Thoracic aorta (tissue), 2 donors: ENCODE measurements at places on chromosomes 6 and 20.

DNA sequence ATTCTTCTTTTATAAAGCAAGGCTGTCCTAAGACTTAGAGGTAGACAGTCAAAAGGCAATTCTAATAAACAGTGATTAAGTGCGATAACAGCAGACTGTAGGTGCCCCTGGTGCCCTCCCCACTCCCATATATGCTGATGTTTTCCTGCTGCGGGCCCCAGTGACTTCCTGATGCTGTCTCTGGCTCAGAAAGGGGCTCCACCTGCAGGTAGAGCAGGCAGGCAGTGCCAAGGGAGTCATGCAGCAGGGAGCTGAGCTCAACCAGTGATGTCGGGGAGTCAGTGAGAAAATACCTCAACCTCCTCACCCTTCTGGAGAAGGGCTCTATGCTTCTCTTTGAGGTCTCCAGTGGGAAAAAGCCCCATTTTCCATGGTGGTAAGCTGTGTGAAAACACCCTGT lies 126.7 kb upstream of the SSTR4 start:
- no peak for DNase-seq

DNA sequence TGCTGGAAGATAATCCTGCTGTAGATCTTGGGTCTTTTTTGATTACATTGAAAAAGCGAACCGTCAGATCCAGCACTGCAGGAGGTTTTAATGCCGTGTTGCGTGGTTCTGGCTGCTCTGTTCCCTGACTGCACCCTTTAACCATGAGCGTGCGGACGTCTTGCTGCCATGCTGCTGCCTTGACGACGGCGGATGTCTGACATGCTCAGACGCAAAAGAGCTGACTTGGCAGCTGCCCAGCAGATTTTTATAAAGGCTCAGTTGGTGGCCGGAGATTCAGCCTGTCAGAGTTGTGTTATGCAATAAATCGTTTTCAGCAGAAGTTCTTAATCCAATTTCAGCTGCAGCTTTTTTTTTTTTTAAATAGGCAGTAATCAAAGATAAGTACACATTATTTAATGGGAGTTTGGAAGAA lies 119.4 kb downstream of the JARID2 start:
- peak; percentile 18 for DNase-seq

- DNase-seq, result no peak
Measured at GRCh38 chr6:56525974-56526789, 116.5 kb downstream of the DST start.

- no peak for DNase-seq
Measured at GRCh38 chr6:17556014-17556413, 44.1 kb upstream of the FAM8A1 start.

DNA sequence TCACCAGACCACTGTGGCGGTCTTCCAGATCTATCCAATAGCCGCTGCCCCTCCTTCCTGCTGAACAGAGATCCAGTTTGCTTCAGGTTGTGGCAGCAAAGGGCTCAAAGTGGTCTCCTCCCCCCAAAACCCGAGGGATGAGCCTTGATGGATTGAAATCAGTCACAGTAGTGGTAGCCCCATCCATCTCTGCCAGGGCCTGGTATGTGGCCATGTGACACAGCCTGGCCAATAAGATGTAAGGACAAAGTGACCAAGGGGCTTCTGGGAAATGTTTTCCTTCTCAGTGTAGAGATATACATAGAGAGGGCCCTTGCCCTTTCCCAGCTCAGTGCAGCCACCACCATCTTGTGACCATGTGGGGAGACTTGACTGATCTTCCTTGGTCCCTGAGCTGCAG lies 4.1 kb upstream of the ARMC2 start:
- no peak for DNase-seq

GRCh38 chr20:23029324-23029723 lies 5.8 kb upstream of the SSTR4 start:
- DNase-seq, result no peak

- no peak for DNase-seq
Measured at GRCh38 chr20:11332381-11332780, 585.3 kb upstream of the BTBD3 start.

GRCh38 chr6:82603871-82604270 lies 240.3 kb downstream of the TPBG start:
- DNase-seq, result no peak

GRCh38 chr6:43942011-43942442 lies 172.0 kb downstream of the VEGFA start:
- no peak for DNase-seq

DNA sequence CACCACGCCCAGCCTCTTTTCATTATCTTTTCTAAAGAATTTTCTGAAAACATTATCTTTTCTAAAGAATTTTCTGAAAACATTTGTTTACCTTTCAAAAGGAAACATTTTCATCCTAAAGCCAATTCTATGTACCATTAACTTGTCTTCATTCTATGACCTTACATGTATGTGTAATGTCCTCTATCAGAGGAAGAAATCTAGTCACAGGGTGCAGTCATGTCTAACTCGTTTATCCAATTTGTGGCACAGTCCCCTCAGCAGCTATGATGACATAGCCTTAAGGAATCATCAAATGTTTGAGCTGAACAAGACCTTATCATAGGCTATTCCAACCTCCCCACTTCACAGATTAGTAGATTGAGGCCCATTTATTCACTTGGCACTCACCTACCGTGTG lies 21.5 kb upstream of the SPTLC3 start:
- no peak for DNase-seq

GRCh38 chr6:159608961-159609651 lies 83.9 kb downstream of the SOD2 start:
- DNase-seq, result no peak

GRCh38 chr6:89862698-89863097 lies 31.6 kb upstream of the GJA10 start:
- no peak for DNase-seq

- no peak for DNase-seq
Measured at GRCh38 chr6:124200661-124201060, 397.0 kb downstream of the NKAIN2 start.

GRCh38 chr20:46400828-46401477 lies 5.5 kb downstream of the ELMO2 start:
- DNase-seq, result no peak

DNA sequence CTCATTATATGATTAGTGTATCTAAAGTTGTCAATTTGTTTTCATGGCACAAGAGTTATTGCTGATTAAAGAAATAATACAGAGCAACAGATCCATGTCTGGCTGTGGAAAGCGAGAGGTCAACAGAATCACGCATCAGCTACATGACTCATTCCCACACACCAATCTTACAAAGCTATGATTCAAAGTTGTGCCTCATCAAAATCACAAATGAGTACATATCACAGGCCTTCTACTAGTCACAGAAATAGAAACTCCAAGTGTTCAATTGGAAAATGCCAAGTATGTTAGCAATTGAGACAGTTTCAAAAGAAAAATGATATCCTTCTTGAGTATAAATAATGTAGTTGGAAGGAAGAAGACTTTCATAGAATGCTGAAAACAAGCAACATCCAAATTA lies 57.8 kb upstream of the NKAIN2 start:
- DNase-seq, result no peak

GRCh38 chr6:166472636-166473035 lies 89.9 kb upstream of the MPC1 start:
- DNase-seq, result no peak

GRCh38 chr20:10537850-10538480 lies 102.9 kb downstream of the SLX4IP start:
- DNase-seq, result no peak

DNA sequence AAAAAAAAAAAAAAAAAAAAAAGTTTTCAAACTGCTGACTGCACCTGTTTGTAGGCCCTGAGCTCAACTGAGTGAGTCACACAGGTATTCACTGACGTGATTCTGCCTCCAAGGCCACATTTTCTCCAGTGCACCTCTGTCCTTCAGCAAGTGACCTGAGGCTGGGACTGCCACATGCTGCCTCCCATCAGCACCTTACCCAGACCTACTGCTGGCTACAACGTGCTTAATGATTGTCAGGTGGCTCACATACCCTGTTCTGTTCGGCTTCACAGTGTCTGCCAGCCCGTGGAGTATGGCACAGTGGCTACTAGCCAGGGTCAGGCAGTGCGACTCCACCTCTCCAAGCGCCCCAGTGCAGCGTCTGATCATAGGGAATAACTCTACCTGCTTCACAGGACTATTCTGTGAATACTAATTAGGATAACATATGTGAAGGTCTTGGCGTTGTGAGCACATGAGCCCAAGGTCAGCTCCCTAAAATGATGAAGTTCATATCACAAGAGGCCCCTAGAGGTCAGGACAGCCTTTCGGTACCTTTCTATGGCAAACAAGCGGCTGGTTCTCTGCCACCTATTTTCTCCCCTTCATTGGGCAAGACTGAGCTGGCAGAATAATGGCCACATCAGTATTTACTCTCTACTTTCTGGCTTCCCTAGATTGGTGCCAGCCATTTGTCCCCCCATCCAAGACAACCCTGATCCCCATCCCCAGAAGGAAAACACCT lies 28.1 kb downstream of the RIPOR3 start:
- no peak for DNase-seq

GRCh38 chr6:81063891-81064290 lies 688.6 kb downstream of the TENT5A start:
- DNase-seq, result no peak

DNA sequence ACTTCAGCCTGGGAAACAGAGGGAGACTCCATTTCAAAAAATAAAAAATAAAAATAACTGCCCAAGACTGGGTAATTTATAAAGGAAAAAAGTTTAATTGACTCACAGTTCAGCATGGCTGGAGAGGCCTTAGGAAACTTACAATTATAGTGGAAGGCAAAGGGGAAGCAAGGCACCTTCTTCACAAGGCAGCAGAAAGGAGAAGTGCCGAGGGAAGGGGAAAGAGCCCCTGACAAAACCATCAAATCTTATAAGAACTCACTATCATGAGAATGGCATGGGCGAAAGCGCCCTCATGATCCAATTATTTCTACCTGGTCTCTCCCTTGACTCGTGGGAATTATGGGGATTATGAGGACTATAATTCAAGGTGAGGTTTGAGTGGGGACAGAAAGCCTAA lies 95.5 kb upstream of the LGSN start:
- DNase-seq, result no peak

GRCh38 chr6:47182291-47182957 lies 127.3 kb downstream of the TNFRSF21 start:
- DNase-seq, result no peak

DNA sequence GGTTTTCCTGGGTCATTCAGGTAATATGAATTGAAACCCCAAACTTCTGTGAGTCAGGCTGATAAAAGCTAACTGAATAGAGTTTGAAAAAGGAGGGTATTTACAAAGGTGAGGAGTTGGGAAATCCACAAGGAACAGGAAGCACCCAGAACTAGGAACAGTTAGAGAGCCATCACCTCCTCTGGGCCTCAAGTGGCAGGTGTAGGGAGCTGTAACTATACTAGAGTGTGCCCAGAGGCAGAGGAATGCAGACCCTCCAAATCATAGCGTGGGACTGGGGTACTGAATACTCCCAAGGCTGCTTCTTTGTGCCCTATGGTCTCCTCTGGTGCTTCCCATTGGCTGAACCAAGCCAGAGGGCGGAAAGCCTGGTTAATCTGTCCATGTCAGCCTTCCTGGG lies 18.3 kb downstream of the TRIM38 start:
- DNase-seq, result no peak

DNA sequence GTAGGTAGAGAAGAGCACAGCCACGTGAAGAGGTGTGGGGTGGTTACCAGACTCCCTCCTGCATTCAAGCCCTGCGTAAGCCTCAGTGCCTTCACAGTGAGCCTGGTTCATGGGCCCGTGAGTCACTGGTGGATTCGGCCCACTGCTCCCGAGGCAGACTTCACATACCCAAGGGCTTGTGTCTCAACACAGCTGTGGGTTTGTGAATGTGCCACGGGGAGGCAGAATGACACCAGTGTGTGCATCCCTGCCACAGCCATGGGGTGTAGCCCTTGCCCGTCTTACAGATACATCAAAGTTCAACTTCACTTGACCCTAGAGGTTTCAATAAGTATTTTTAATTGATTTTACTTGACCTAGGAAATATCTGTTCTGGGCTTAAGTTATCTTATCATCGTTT lies 108.5 kb downstream of the MAP3K4 start:
- no peak for DNase-seq

DNA sequence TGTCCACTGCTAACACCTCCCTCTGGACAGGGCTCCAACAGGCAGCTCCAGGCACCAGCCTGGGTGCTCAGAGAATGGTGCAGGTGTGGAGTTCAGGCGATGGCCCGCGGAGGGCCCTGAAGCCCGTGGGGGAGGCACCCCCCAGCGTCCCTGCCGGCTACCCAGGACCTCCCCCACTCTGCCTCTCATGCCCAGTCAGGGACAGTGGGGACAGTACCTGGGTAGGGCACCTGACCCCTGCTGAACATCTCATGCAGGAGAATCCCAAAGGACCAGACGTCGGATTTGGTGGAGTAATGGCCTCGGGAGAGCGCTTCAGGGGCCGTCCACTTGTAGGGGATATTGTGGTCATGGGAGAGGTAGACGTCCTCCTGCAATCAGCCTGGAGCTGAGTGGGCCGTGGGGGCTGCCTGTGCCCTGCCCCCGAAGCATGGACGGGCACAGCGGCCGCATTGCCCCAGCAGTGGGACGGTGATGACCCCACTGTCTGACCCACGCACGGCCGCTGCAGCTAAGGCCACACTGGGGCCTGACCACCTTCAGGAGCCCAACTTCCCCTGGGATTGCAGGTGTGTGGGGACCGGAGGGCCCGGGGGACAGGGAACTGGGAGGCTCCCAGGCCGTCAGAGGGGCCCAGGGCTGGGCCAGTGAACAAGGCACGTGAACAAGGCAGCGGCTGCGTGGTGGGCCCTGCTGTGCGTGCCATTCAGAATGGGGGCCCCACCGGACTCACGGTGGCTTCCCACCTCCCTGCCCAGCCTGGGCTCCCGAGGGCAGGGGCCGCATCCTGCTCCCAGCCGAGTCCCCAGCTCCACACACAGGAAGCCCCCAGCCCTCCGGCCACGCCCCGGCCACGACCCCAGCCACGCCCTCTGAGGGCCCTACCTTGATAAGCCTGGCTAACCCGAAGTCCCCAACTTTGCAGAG lies 7.1 kb downstream of the PTK6 start:
- no peak for DNase-seq

DNA sequence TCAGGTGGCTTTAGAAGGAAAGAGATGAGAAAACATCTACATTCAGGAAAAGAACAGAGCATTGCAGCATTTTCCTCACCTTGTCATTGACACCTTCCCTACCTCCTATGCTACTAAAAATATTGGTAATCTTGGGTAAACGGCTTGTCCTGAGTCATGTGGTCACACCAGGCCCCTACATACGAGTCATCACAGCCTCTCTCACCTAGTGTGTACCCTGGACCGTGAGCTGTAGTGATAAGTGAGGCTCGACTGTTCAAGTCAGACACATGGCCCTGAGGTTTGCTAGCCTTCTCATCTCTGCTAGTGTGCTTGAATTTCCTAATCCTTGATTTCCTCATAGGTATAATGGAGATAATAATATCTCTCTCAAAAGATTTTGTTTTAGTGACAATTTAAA lies 29.6 kb upstream of the TMEM244 start:
- no peak for DNase-seq

GRCh38 chr20:57500962-57501361 lies 24.0 kb downstream of the CTCFL start:
- no peak for DNase-seq

GRCh38 chr20:32991792-32992641 lies 12.2 kb downstream of the SUN5 start:
- DNase-seq, result no peak

DNA sequence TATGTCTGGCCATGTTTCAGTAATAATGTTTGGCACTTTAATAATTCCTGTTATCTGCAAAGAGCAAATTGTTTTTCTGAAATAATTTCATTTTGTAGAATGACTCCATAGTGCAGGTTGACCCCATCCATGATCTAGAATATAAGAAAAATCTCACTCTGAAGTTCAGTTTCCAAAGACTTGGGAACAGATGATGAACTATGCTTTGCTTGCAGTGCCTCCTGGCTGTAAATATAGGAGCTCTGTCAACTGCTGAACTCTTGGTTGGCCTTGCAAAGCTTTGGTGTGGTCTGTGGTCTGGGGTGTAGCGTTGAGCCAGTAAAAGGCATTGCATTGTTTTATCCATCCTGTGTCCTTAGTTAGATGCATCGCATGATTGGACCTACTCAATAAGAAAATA lies 104.0 kb downstream of the PLCB4 start:
- no peak for DNase-seq
